Stimulated activated CD8-positive, alpha-beta memory T cell treated with anti-CD3 and anti-CD28 coated beads, Interleukin-7, amount 100 ng/mL, for 24 hours (primary cell): ENCODE measurements at places on chromosomes 16 and 17.

- no peak for DNase-seq
Observed at GRCh38 chr16:79597277-79598062, 3.1 kb downstream of the MAF start.

- no peak for DNase-seq
Observed at GRCh38 chr16:28603381-28604185, 6.3 kb downstream of the SULT1A1 start.

DNA sequence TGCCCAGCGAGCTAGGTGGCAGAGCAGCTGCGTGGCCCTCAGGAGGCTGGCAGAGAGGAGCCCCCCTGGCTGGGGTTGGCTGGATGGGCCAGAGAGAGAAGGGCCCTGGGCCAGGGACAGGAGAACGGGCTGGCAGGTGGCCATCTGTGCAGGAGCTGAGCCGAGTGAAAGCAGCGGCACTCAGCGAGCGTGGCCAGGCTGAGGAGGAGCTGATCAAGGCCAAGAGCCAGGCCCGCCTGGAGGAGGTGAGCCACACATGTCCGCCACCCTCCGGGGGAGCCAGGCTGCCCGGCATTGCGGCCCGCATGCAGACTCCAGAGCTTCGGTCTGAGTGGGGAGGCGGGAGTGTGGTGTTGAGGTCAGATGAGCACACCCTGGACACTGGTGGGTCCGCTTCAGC is 2.1 kb upstream of the RAC3 start:
- no peak for DNase-seq

DNA sequence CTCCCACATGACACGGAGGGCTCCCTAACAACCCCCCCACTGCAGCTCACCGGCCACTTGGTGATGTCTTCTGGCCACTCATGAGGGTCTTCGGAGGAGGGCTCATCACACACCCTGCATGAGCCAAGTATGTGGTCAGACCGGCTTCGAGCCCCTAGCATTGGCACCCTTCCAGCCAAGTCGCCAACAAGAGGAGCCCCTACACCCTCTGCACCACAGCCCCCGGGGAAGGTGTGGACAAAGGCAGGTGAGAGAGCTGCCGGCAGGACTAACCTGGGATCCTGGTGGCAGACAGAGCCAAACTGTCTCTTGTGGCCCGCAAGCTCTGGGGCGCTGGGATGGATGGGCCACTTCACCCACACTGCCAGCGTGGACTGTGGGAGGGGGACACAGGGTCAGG is 6.5 kb downstream of the SNRNP25 start:
- DNase-seq = no peak

GRCh38 chr17:76237859-76238313 is 2.4 kb downstream of the RNF157 start:
- no peak for DNase-seq

- no peak for DNase-seq
Observed at GRCh38 chr17:9054126-9054975, 33.0 kb downstream of the NTN1 start.

GRCh38 chr16:85844786-85845185 is 45.3 kb downstream of the COX4I1 start:
- DNase-seq = no peak

GRCh38 chr16:30813821-30814189 is 26.8 kb upstream of the ZNF629 start:
- DNase-seq = no peak

GRCh38 chr16:2719328-2720063 is 528 bp downstream of the PRSS27 start:
- DNase-seq = no peak

GRCh38 chr16:49330562-49331201 is 42.9 kb upstream of the C16orf78 start:
- no peak for DNase-seq

- no peak for DNase-seq
Observed at GRCh38 chr17:16486373-16487250, 5.4 kb downstream of the LRRC75A start.

- DNase-seq = no peak
Observed at GRCh38 chr17:9229826-9230201, 208.5 kb downstream of the NTN1 start.

GRCh38 chr16:74709441-74709877 is 8.8 kb upstream of the MLKL start:
- DNase-seq = peak; percentile 53

- DNase-seq = no peak
Observed at GRCh38 chr17:59839651-59840328, 53.0 kb downstream of the TUBD1 start.

GRCh38 chr17:32341141-32341856 is 674 bp downstream of the C17orf75 start:
- no peak for DNase-seq

DNA sequence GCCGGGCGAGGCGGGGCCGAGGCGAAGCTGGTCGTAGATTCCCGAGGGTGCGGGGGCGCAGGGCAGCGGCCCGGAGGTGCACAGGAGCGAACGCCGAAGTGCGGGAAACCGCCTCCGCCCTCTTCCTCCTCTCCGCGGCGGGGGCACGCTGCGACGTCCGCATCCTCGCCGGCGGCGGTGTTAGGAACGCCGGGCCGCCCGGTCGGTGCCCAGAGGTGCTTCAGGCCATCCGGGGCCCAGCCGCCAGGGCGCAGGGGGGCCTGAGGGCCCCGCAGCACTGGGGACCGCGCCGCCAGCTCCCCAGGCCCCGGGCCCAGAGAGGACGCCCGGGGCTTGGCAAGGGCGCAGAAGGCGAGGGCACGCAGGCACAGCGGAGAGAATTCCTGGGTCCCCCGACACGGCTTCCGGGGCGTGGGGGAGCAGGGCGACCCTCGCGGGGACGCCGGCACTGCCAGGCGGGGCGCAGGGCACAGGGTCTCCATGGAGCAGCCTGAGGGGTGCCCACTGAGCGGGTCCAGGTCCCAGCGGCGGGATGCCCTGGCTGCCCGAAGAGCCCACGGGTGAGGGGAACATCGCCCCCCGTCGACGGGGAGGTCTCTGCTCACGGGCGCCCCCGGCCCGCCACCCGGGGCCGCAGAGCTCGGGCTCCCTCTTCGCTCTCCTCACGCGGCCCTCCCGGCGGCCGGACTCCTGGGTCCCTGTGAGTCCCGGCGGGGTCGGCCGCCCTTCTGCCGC is 576 bp downstream of the EPOP start:
- no peak for DNase-seq

GRCh38 chr17:39628655-39629493 is 2.1 kb downstream of the PPP1R1B start:
- DNase-seq = no peak

DNA sequence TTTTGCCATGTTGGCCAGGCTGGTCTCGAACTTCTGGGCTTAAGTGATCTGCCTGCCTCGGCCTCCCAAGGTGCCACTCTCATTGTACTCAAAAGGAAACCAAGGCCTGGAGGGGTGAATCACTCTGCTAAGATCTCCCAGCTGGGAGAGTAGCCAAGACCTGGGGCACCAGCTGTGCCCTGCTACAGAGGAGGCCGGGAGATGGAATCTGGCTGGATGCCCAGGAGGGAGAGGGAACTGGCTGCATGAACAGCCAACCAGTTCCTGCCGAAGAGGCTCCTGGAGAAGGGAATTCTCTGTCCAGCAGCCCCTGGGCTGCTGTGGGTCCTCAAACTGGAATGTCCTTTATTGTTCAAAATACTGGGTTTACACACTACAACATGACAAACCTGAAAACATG is 238.7 kb upstream of the CIBAR2 start:
- DNase-seq = no peak

GRCh38 chr16:26120729-26121128 is 429.0 kb downstream of the HS3ST4 start:
- no peak for DNase-seq

DNA sequence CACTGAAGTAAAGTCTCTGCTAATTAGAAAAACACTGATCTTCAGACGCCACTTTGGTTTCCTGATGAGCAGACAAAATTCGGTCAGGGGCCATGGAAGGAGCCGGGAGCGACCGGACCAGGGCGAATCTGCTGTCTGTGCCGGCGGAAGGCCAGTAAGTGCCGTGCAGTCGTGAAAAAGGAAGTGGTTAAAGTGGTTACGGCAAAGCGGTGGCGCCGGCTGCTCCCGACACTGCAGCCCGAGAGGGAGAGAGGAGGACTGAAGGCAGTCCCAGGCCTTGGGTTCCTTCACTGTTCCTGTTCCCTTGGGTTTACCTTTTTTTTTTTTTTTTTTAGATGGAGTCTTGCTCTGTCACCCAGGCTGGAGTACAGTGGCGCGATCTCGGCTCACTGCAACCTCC is 17.3 kb upstream of the HEXD start:
- DNase-seq = peak; percentile 22

DNA sequence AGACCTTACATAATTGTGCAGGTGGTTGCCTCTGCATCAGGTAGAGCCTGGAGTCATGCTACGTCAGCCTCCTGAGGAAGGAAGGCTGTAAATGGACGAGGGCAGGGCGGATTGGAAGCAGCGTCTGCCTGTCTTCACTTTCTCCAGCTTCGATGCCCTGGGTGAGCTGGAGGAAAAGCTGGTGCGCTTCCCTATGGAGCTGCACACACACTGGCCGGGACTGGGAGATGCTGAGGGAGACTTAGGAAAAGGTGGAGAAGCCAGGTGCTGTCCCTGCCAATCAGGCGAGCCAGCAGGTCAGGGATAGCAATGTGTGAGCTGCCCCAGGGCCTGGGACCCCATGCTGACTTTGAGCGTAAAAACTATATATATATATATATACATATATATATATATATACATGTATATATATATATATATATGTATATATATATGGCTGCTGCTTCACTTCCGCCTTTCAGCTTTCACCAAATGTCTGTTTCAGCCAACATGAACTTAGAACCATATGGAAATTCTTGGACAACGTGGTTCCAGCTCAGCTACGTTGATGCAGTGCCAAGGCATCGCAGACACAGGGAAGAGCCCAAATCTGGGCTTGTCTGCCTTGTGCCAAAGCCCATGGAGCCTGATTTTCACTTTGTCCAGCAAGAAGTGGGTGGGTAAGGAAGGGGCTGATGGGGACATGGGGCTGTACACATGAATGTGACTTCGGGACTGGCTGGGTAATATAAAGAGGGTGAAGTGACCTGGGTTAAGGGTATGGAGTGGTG is 71.5 kb upstream of the NKD1 start:
- no peak for DNase-seq

- DNase-seq = no peak
Observed at GRCh38 chr16:54679531-54679930, 251.1 kb upstream of the IRX5 start.

DNA sequence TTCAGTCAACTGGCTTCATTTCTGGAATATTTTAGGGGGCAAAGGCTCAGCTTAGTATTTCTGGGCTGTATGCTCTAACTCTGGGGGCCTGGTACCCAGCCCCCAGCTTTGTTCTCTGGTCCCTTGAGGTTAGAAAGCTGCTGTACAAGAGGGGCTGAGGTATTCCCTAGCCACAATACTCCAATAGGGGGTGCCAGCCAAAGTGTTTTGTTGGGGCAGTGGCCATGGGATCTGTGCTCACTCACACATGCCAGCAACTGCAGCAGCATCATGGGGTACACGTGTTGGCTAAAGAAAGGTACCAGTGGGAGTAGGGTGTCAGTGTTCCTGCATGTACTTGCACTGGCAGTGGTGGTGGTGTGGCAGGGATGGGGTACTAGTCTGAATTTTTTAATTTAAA is 257.3 kb downstream of the CA10 start:
- no peak for DNase-seq

GRCh38 chr17:8141045-8141444 is 11.2 kb downstream of the PER1 start:
- DNase-seq = no peak

DNA sequence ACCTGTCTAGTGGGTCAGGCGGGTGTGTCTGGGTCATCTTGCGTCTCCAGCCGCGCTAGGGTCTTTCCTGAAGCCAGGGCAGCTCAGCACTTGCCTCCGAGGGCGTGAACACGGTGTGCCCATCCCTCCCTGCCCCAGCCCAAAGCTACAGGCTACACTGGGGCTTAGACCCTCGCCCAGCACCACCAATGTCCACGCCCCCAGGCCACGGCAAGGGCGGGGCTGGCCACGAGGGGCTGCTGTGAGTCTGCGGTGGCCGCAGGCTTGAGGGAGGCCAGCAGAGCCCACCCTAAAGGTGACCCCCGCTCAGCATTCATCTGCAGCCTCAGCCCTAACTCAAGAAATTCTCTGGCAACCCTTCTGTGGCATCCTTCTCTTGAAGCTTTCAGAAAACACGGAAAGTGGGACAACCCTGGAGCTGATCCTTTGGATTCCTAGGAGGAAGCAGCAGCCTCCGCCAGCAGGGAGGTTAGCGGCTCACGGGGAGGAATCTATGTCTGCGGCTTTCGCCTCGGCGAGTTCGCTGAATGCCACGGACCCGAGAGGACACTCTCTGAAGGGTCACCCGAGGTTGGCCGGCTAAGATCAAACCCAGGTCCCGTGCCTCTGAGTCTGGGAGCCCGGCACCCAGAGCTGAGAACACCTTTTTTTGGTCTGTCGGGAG is 41.7 kb downstream of the TIMM22 start:
- DNase-seq = no peak
